ENCODE measurements at places on chromosomes 11 and 22.
A peak's percentile ranks its signal among the peaks of the same experiment; 100 is the strongest.

- no peak for DNase-seq
Observed at GRCh38 chr11:123069908-123070821, 8.2 kb upstream of the HSPA8 start.

DNA sequence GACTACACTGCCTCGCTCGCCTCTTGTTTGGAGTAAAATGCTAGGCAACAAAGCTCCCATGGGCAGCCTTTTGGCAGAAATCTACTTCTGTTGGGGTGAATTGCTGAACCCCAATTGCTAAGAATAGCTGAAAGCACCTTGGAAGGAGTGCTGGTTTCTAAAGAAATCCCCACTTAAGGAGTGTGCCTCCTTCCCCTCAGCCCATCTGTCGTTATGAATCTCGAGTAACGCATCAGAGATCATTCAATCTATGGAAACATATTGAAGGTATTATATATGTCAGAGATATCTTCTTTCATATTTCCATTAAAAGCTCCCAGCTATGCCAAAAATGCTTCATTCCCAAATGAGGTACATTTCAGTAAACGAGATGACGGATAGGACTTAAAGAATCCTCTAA is 229.6 kb upstream of the BLID start:
- DNase-seq: no peak

DNA sequence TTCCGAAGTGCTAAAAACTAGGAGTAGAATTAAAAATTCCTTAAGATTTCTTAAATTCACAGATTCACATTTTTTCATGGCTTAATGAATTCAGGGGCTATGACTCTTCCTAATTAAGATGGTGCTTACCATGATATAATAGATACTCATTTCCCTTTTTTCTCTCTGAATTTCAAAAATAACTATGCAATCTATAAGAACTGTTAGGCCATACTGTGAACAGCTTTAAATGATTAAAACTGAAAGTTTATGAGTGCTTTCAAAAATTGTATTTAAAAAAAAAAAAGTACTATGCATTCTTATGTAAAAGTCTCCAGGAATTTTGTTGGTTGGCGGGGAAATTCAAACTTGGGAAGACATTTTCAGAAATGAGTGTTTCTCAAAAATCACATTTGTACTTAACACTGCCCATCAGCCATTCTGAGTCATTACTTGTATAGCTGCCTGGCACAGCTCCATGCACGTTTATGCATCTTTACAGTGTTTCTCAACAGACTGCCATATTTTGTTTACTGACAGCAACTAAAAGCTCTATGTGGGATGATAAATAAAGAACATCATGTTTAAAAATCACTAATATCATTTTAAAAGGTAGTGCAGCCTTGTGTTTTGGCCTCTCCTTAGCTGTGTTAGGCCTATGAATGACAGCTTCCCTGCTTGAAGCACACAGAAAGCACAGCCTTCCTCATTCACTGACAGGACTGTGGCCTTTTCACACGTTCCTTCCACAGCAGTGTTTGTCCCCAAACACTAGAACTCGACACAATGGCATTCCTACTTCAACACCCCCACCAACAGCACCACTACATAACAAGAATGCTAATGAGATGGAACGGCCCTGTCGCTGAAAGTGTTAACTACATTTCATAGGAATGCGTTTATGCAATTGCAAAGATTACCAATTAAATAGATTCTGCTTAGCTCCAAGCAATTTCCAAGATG is 131.4 kb downstream of the DCDC1 start:
- no peak for DNase-seq

DNA sequence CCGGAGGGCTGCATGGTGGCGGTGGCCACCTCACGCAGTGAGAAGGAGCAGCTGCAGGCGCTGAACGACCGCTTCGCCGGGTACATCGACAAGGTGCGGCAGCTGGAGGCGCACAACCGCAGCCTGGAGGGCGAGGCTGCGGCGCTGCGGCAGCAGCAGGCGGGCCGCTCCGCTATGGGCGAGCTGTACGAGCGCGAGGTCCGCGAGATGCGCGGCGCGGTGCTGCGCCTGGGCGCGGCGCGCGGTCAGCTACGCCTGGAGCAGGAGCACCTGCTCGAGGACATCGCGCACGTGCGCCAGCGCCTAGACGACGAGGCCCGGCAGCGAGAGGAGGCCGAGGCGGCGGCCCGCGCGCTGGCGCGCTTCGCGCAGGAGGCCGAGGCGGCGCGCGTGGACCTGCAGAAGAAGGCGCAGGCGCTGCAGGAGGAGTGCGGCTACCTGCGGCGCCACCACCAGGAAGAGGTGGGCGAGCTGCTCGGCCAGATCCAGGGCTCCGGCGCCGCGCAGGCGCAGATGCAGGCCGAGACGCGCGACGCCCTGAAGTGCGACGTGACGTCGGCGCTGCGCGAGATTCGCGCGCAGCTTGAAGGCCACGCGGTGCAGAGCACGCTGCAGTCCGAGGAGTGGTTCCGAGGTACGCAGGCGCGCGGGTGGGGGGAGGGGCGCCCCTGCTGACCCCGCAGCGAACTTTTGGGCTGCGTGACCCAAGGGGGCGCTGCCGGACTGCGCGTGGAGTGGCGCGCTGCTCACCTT is 670 bp downstream of the NEFH start:
- DNase-seq: peak; percentile 78

All from frontal cortex (tissue), 4 donors.